ENCODE measurements at places on chromosomes 16 and 17.

DNA sequence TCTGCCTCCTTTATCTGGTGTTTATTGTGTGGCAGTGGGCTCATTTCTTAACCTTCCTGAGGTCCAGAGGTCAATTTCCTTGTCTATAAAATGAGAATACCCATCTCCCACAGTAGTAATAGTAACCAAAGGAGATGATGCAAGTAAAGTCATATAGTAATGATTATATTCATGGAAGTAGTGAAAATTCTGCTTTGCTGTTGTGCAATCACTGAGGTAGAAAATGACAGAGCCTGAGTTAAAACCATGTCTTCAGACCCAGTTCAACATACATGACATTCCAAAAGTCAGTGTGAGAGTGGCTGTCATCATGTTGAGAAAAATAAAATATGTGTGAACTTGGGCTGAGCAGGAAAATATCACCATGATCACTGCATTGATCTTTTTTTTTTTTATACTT is 864 bp upstream of the UMOD start:
- no peak for DNase-seq

DNA sequence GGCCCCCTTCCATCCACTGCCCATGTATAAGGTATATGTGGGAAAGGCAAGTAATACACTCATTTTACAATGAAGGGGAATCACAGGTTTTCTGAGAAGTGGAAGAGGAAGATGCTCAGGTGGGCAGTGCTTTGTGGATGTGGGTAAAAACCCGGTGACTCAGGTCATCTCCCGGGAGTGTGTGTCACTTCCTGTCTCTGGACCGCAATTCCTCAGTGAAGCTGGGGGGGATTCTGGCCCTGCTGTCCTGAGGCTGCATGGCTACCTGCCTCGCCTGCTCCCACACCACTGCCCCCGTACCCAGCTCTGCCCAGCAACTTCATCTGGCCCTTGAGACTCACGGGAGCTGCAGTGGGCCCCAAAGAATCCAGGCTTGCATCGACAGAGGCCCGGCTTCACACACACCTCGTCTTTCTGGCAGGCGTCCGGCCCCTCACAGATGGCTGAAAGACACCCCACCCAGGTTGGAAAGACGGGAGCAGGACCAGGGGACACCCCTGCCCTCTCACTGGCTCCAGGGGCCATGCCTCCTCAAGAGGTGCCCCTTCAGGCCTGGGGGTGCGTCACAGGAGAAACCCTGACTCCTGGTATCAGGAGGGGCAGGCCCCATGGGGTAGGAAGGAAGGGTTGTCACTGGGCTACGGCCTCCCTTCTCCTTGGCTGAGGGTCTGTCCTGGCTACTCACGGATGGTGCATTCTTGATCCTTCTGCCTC is 882 bp downstream of the SCARF1 start:
- no peak for DNase-seq

DNA sequence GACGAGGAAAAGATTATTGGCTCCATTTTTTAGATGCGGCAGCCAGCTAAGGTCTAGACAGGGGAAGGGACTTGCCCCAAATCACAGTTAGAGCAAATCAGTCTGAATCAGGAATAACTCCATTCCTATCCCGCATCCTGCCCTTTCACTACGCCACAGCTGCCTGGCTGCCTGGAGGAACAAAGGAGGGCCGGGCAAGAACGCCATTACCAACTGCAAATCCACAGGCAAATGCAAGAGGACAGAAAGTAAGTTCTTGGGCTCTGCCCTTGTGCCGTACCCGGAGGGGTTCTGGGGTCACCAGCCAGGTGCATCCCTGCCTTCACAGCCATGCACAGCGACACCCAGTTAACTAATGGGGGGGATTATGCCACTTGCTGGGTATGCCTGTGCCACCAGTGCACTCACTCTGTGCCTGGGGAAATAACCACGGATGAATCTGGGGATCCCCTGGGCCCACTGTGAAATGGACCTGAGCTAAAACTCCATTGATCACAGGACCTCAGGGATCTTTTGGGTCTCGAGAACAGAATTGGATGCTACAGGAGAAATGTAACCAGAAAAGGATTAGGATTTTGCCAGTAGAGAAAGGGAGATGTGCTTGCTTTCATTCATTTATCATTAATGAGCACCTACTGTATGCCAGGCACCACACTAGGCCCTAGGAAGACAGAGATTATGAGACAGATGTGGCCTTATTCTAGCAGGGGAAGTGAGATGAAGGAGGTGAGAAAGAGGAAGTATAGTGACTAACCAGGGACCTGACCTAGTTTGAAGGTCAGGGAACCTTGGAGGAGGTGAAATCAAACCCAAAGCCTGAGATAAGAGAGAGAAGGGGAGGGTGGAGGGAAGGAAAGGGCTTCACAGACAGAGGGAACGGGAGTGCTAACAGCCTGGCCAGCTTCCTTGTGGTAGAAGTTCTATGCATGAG is 17.7 kb downstream of the BCL7C start:
- DNase-seq: peak; percentile 66

- DNase-seq: peak; percentile 74
Observed at GRCh38 chr17:20189302-20189701, 180.1 kb downstream of the SPECC1 start.

- no peak for DNase-seq
Observed at GRCh38 chr17:68155692-68156091, 92.2 kb upstream of the AMZ2 start.

GRCh38 chr17:46736100-46736499 is 82.4 kb downstream of the WNT3 start:
- no peak for DNase-seq

DNA sequence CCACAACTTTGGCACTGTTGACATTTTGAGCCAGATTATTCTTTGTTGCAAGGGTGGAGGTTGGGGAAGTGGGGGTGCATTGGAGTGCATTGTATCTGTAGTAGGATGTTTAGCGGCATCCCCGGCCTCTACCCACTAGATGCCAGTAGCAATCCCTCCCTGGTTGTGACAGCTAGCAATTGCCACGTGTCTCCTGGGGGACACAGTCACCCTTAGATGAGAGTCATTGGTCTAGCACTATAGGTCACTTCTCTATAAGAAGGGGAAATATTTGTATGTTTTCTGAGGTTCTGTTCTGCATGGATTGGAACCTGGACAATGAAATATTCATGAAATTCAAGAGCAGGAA is 32.4 kb downstream of the MSI2 start:
- peak; percentile 60 for DNase-seq

GRCh38 chr17:59825533-59826322 is 67.0 kb downstream of the TUBD1 start:
- DNase-seq: peak; percentile 24

DNA sequence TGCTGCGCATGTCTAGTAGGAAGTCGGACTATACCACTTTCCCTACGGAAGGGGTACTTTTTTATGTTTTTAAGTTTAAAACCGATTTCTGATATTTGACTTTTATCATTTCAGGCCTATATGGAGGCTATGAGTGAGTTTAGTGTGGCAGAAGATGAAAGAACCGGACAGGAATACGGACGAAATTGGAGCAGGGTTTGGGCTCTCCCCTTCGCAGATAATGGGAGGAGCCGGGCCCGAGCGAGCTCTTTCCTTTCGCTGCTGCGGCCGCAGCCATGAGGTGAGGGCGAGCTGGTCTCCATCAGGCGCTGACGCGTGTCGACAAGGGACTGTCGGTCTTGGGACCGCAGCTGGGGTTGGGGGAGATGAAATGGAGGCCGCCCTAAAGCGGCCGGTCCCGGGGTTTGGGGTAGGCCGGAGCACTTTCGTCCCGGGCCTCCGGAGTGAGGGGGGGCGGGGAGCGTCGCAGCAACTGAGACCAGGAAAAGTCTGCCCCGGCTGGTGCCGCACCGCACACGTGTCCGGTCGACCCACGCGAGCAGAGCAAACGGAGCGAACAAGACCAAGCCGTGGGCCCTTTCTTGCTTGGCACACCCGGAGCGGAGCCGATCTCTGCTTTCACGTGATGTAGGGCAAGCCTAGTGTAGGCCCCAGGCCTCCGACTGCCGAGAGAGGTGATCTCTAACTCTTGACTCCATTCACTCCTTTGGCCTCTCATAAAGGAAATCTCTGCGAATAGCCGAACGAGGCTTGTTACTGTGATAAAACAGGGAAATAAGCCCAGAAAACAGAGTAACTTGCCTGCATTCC is at the start of gene RPL19:
TSS of gene RPL19 (plus strand) at position 214 of the 810 bp plus-strand sequence. CDS start at position 276, 62 bp downstream.
- peak; percentile 87 for DNase-seq
